ENCODE measurements at places on chromosomes 12 and 14. TPM values are rescaled to one million over a fixed set of nuclear protein-coding genes. Genes with fewer than 3 reads are reported as not detected.
A peak's percentile ranks its signal among the peaks of the same experiment; 100 is the strongest.

GRCh38 chr14:55349565-55349964, 62.1 kb downstream of the ATG14 start:
- no peak overlapping the region for H3K27ac ChIP-seq
- no peaks in the 10 kb centered on the region for H3K27me3 ChIP-seq
- no peak for DNase-seq
- peaks cover 41% of the 10 kb centered on the region for H3K4me1 ChIP-seq
- H3K4me3 ChIP-seq = no peak overlapping the region

GRCh38 chr12:119204131-119204530, 25.4 kb downstream of the HSPB8 start:
- no peaks in the 10 kb centered on the region for H3K4me1 ChIP-seq
- DNase-seq = no peak
- no peak overlapping the region for H3K4me3 ChIP-seq
- H3K27ac ChIP-seq = no peak overlapping the region
- H3K27me3 ChIP-seq = no peaks in the 10 kb centered on the region

DNA sequence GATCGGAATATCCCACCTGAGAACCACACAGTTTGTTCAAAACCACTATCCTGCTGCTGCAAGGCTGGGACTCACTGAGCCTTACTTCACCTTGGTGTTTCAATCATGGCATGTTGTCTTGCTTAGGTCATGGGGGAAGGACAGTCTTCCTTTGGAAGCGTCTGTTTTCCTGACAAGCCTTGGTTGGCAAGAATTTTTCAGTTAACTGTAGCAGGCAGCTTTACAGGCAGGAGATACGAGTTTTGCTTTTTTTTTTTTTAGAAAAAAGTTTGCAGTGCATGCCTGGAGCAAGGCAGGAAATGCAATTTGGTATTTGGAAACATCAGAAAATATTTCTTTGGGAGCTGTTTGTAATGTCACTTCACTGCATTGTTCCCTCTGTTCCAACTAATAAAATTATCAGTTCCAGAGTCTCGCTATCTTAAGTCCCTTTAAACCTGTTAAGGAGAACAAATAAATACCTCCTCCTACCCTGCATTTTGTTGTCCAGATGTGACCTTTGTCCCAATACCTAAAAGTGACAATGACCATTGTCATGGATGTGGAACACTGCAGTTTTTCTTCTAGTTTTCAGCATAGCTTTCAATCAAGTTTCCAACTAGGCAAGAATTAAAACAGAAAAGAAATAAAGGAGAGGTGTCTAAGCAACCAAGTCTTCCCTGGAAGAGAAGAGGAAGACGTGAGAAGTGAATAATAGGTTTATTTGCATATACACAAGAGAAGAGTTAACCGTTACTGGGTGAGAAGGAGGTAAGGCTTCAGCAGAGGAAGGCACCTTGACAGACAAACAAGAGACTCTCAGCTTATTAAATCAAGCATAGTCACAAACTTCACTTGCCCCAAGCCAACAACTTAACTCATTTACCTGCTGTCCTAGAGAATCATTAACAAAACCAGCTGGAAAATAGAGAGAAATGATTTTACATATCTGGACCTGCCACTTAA, 71.4 kb upstream of the ACTN1 start:
- H3K4me3 ChIP-seq = no peak overlapping the region
- H3K27ac ChIP-seq = no peak overlapping the region
- no peak for DNase-seq
- peaks cover 29% of the 10 kb centered on the region for H3K36me3 ChIP-seq
- H3K4me1 ChIP-seq = no peaks in the 10 kb centered on the region
- H3K27me3 ChIP-seq = no peaks in the 10 kb centered on the region

DNA sequence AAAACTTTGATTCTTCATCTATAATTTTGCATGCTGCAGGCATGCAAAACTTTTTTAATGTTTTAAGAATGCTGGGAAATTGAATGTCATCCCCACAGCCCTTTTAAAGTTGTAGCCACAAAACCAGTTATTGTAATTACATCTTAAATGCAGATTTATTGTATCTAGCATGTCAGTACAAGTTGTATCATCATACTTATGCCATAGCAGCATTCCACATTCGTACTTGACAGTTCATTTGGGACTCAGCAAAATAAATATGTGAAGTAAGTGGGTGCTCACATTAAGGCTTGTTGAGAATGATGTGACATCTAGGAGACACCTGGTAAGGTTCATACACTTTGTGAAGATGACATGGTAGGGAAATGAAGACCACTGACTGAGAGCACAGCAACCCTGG, 44.0 kb upstream of the GZMB start:
- H3K36me3 ChIP-seq = peaks cover 18% of the 10 kb centered on the region
- no peak for DNase-seq
- H3K27ac ChIP-seq = no peak overlapping the region
- H3K27me3 ChIP-seq = no peaks in the 10 kb centered on the region
- H3K4me3 ChIP-seq = no peak overlapping the region

GRCh38 chr14:24196071-24197055, 1.1 kb upstream of the TM9SF1 start:
- H3K36me3 ChIP-seq = peaks cover 56% of the 10 kb centered on the region
- peak overlapping the region; percentile 98 for H3K4me3 ChIP-seq
- peak overlapping the region; percentile 99 for H3K27ac ChIP-seq
- DNase-seq = no peak
- H3K27me3 ChIP-seq = no peaks in the 10 kb centered on the region

GRCh38 chr14:81122326-81122725, 98.4 kb downstream of the GTF2A1 start:
- H3K27ac ChIP-seq = no peak overlapping the region
- peaks cover 2% of the 10 kb centered on the region for H3K36me3 ChIP-seq
- H3K27me3 ChIP-seq = peaks cover 1% of the 10 kb centered on the region
- peaks cover 7% of the 10 kb centered on the region for H3K4me1 ChIP-seq
- H3K4me3 ChIP-seq = no peak overlapping the region

- DNase-seq = no peak
- H3K4me3 ChIP-seq = no peak overlapping the region
- H3K4me1 ChIP-seq = no peaks in the 10 kb centered on the region
- no peaks in the 10 kb centered on the region for H3K27me3 ChIP-seq
- no peaks in the 10 kb centered on the region for H3K36me3 ChIP-seq
These were observed 59.3 kb upstream of the CCDC91 start for GRCh38 chr12:28130625-28131598.

- no peaks in the 10 kb centered on the region for H3K36me3 ChIP-seq
- DNase-seq = no peak
- H3K4me3 ChIP-seq = peak overlapping the region; percentile 10
- H3K4me1 ChIP-seq = peaks cover 13% of the 10 kb centered on the region
- H3K27me3 ChIP-seq = peaks cover 14% of the 10 kb centered on the region
- H3K27ac ChIP-seq = peak overlapping the region; percentile 67
These were observed 6.0 kb downstream of the GALNT9 start for GRCh38 chr12:132323171-132324010.

DNA sequence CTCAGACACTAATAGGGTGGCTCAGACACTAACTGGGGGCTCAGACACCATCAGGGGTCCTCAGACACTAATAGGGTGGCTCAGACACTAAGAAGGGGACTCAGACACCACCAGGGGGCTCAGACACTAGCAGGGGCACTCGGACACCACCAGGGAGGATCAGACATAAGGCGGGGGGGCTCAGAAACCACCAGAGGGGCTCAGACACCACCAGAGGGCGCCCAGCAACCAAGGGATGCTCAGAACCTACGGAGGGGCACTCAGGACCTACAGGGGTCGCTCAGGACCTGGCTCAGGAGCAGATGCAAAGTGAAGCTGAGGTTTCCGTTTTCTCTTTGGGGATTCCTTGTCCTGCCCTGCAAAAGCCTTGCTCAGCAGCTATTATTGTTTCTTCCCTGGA, 448.5 kb downstream of the TMEM121 start:
- no peaks in the 10 kb centered on the region for H3K36me3 ChIP-seq
- peaks cover 4% of the 10 kb centered on the region for H3K4me1 ChIP-seq
- peak; percentile 66 for DNase-seq
- H3K27ac ChIP-seq = no peak overlapping the region
- peaks cover 7% of the 10 kb centered on the region for H3K27me3 ChIP-seq

DNA sequence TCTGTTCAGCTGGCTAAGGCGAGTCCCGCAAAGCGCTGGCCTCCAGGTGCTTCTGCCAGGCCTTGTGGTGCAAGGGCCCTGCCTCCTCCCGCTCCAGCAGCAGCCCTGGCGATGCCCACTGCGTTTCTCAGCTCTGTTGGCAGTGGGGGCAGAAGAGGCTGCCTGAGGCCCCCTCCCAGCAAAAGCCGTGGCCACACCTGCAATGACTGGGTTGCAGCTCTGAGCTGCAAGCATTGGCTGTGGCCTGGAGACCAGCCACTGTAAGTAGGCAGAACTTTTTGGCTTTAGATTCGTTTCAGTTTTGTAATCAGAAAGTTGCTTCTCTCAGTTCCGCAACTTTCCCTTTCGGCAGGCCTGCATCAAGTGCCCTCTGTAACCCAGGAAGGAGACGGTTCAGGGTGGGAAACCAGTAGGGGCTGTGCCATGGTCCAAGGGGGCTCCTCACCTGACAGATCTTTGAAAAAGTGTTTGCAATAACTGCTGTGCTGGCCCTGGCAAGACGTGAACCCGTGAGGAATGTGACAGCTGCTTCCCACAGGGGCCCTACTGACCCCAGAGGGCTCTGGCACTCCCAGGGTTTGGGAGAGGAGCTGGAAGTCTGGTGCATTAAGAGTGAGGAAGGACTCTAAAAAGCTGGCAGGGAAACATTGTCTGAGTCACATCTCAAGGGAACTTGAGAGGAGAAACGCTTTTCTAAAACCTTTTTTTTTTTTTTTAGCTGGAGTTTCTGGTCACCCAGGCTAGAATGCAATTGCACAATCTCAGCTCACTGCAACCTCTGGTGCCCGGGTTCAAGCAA, 54.5 kb upstream of the MAX start:
- peak overlapping the region; percentile 52 for H3K27ac ChIP-seq
- H3K27me3 ChIP-seq = no peaks in the 10 kb centered on the region
- no peaks in the 10 kb centered on the region for H3K36me3 ChIP-seq
- no peak for DNase-seq
- peaks cover 4% of the 10 kb centered on the region for H3K4me1 ChIP-seq

GRCh38 chr12:94258593-94258992, 110.2 kb downstream of the PLXNC1 start:
- H3K4me3 ChIP-seq = no peak overlapping the region
- peaks cover 25% of the 10 kb centered on the region for H3K4me1 ChIP-seq
- no peak for DNase-seq
- no peaks in the 10 kb centered on the region for H3K27me3 ChIP-seq
- peaks cover 65% of the 10 kb centered on the region for H3K36me3 ChIP-seq

GRCh38 chr14:71371711-71372396, 464.6 kb downstream of the PCNX1 start:
- H3K27ac ChIP-seq = no peak overlapping the region
- no peak for DNase-seq
- peaks cover 20% of the 10 kb centered on the region for H3K36me3 ChIP-seq
- H3K4me1 ChIP-seq = peaks cover 26% of the 10 kb centered on the region

GRCh38 chr12:42794806-42795205, 205.3 kb upstream of the PRICKLE1 start:
- H3K4me3 ChIP-seq = no peak overlapping the region
- H3K4me1 ChIP-seq = no peaks in the 10 kb centered on the region
- no peak overlapping the region for H3K27ac ChIP-seq
- no peaks in the 10 kb centered on the region for H3K36me3 ChIP-seq
- H3K27me3 ChIP-seq = no peaks in the 10 kb centered on the region
- no peak for DNase-seq

DNA sequence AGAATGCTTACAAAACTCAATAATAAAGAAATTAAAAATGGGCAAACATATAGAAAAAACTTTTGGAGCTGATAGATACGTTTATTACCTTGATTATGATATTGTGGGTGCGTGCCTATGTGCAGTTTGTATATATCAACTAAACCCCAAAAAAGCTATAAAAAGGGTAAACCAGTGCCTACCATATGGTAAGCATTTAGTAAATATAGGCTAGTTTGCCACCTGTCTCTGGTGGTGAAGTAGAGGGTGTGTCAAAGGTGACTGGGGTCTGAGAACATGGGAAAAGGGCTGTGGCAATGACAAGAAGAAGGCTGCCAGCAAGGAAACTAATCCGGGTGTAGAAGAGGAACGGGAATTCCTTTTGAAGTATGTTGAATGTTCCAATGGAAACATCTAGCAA, 18.3 kb downstream of the GALNT8 start:
- peaks cover 24% of the 10 kb centered on the region for H3K27me3 ChIP-seq
- no peak overlapping the region for H3K27ac ChIP-seq
- no peak overlapping the region for H3K4me3 ChIP-seq
- no peaks in the 10 kb centered on the region for H3K4me1 ChIP-seq

- peaks cover 81% of the 10 kb centered on the region for H3K36me3 ChIP-seq
- H3K27me3 ChIP-seq = no peaks in the 10 kb centered on the region
- DNase-seq = no peak
- H3K4me1 ChIP-seq = peaks cover 19% of the 10 kb centered on the region
- peak overlapping the region; percentile 88 for H3K27ac ChIP-seq
- H3K4me3 ChIP-seq = peak overlapping the region; percentile 85
These were observed 100.3 kb downstream of the DAD1 start for GRCh38 chr14:22488522-22489243.

DNA sequence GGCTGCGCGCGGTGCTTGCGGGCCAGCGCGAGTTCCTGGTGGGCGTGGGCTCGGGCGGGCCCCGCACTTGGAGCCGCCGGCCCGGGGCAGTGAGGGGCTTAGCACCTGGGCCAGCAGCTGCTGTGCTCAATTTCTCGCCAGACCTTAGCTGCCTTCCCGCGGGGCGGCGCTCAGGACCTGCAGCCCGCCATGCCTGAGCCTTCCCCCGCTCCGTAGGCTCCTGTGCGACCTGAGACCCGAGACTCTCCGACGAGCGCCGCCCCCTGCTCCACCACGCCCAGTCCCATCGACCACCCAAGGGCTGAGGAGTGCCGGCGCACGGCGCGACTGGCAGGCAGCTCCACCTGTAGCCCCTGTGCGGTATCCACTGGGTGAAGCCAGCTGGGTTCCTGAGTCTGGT, 46.0 kb upstream of the PLEKHG3 start:
- H3K4me1 ChIP-seq = peaks cover 18% of the 10 kb centered on the region
- H3K27ac ChIP-seq = no peak overlapping the region
- no peak for DNase-seq
- H3K36me3 ChIP-seq = no peaks in the 10 kb centered on the region

DNA sequence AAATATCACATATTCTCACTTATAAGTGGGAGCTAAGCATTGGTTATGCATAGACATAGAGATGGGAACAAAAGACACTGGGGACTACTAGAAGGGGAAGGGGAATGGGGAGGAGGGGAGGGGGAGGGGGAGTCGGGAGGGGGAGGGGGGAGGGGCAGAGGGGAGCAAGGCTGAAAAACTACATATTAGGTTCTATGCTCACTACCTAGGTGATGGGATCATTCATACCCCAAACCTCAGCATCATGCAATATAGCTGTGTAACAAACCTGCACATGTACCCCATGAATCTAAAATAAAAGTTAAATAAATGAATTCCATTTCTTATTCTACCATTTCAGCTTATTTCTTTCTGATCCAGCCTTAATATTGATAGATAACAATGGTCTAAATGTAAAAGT, 21.9 kb upstream of the PTCSC3 start:
- H3K4me3 ChIP-seq = no peak overlapping the region
- H3K27ac ChIP-seq = no peak overlapping the region
- DNase-seq = no peak
- no peaks in the 10 kb centered on the region for H3K4me1 ChIP-seq
- H3K36me3 ChIP-seq = no peaks in the 10 kb centered on the region

GRCh38 chr14:27727251-27727770, 1039.3 kb upstream of the FOXG1 start:
- no peaks in the 10 kb centered on the region for H3K4me1 ChIP-seq
- H3K4me3 ChIP-seq = no peak overlapping the region
- no peaks in the 10 kb centered on the region for H3K36me3 ChIP-seq
- H3K27ac ChIP-seq = no peak overlapping the region
- no peak for DNase-seq

Gene ATXN3
- 30.3 TPM for total RNA-seq

Gene RPL10L
- not detected for total RNA-seq

Gene GEMIN2
- 20.4 TPM for total RNA-seq

Gene CDCA3
- total RNA-seq = 118 TPM

Gene MANSC4
- not detected for total RNA-seq

Gene TAS2R14
- 2.9 TPM for total RNA-seq

Gene FKBP4
- total RNA-seq = 68.2 TPM

Gene SIX1
- not detected for total RNA-seq

Gene TSPAN9
- total RNA-seq = not detected

Gene CRIP2
- total RNA-seq = 0.64 TPM

Gene NINJ2
- total RNA-seq = 6.7 TPM

Gene GUCY2C
- total RNA-seq = not detected

Measured in activated CD4-positive, alpha-beta T cell treated with anti-CD3 and anti-CD28 coated beads, Interleukin-2, amount 10 ng/mL, durations not matched to agents 7 days and 5 days (primary cell).